Fibroblast of the aortic adventitia (primary cell): ENCODE measurements at places on chromosomes 12 and 14.
A peak's percentile ranks its signal among the peaks of the same experiment; 100 is the strongest.

- no peak for DNase-seq
Measured at GRCh38 chr12:120972870-120973543, 5.3 kb upstream of the HNF1A start.

GRCh38 chr14:21543521-21543960 is 17.4 kb upstream of the SALL2 start:
- no peak for DNase-seq

- DNase-seq, result no peak
Measured at GRCh38 chr14:85319101-85319500, 210.8 kb upstream of the FLRT2 start.

GRCh38 chr12:24414480-24414879 is 465.0 kb upstream of the SOX5 start:
- no peak for DNase-seq

- DNase-seq, result no peak
Measured at GRCh38 chr12:74732164-74732784, 194.6 kb downstream of the ATXN7L3B start.

- DNase-seq, result peak; percentile 53
Measured at GRCh38 chr12:65823513-65824375, 539 bp upstream of the HMGA2 start.

DNA sequence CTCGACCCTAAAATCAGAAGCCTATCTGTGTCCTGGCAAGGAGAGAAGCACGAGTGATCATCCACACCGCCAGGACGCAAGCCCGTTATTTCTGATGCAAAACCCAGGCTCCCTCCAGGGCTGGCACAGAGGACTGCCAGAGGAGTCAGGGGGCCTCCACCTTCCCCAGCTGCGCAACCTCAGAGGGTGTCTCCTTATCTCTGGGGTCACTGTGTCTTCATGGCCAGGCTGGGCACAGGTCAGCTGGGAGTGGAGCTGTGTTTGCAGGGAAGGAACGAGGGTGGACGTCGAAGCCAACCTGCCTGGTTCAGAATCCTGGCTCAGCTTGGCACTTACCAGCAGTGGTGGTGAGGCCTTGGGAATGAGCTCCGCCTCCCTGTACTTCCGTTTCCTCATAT is 12.0 kb upstream of the SERPINA3 start:
- no peak for DNase-seq

- peak; percentile 63 for DNase-seq
Measured at GRCh38 chr12:100142851-100143559, at the start of gene BLTP3B. TSS of gene BLTP3B (minus strand) at chr12:100142874. CDS start at chr12:100142635, 239 bp downstream.

- no peak for DNase-seq
Measured at GRCh38 chr12:124554429-124555029, 12.9 kb downstream of the NCOR2 start.

- peak; percentile 67 for DNase-seq
Measured at GRCh38 chr12:16359512-16360491, 12.4 kb downstream of the MGST1 start.

DNA sequence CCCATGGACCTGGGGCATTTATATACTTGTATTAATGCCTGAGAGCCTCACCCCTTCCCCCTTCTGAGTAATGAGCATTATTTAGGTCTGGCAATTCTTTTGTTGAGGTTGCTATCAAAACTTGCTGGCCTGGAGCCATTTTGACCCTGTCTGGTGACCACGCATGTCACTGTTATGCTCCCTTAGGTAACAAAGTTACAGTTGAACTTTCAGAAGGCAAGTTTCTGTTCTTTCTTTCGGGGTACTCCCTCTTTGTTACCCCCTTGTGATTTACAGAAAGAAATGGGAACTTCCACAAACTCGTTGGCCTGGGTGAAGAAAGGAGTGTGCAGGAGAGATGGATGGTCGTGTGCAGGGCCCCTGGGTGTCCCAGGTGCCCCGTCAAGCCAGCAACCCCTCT is 305.4 kb downstream of the DPF3 start:
- DNase-seq, result no peak

- DNase-seq, result peak; percentile 30
Measured at GRCh38 chr14:55329999-55330710, 58.9 kb downstream of the FBXO34 start.
